ENCODE measurements at places on chromosomes 2 and 18.

DNA sequence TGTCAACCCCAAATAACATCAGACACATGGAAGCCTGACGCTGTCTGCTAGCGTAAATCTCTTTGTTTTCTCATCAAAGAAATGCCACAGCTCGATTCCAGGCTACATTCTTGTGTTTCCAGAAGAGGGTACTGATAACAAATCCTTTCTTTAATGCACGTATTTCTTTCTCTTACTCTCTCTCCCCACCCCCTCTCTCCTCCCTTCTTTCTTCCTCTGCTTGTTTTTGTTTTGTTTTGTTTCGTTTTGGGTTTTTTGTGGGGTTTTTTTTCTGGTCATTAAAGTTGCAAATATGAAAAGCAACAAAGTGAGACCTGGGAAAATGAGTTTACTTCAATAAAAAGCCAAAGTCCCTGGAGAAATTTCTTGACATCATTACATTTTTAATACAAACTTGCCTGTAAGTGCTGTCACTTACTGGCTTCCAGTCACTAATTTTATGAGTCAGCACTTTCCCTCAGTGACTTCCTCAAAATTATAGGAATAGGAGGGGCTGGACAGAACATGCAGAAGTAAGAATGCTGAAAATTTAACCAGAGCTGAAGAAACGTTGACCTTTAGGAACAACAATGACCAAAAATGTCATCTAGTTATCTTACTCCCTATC lies 106.7 kb upstream of the NABP1 start:
- no peak for DNase-seq

- no peak for DNase-seq
Observed at GRCh38 chr18:12751891-12752290, 49.0 kb downstream of the PSMG2 start.

GRCh38 chr2:170375192-170375591 lies 197.2 kb downstream of the MYO3B start:
- DNase-seq: no peak

DNA sequence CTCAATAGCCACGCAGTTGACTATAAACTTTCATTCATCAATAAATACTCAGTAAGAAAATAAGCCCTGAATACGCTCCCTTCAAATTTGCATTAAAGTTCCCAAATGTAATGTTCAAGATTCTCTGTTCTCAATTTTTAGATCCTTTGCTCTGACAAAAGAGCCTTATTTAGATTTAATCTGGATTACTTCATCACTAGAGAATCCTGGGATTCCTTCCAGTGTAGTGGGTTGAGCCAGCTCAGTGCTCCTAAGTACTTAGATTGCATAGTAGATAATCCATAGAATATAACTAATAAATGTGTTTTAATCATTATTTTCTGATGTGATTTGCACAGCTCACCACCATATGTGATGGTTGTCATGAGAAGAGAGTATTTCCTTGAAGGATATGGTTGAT lies 1286.2 kb downstream of the SUCLG1 start:
- no peak for DNase-seq

DNA sequence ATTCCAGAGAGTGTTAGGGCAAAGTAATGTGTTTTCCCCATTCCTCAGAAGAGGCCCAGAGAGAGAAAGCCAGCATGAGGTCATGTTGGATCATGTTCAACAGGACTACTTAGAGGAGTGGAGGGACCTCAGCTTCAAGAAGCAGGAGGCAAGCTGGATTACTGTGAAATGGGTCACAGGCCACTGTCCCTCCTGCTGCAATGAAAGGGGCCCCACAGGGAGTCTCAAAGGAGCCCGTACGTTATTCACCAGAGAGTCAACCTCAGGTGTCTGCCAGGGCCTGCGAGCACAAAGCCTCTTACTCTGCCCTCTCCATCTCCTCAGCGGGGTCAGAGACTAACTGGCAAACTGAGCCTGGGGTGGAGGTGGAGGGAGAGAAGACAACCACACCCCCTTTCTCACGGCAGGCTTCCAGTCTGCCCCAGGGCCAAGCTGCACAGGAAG lies 27.2 kb upstream of the ACYP2 start:
- no peak for DNase-seq

DNA sequence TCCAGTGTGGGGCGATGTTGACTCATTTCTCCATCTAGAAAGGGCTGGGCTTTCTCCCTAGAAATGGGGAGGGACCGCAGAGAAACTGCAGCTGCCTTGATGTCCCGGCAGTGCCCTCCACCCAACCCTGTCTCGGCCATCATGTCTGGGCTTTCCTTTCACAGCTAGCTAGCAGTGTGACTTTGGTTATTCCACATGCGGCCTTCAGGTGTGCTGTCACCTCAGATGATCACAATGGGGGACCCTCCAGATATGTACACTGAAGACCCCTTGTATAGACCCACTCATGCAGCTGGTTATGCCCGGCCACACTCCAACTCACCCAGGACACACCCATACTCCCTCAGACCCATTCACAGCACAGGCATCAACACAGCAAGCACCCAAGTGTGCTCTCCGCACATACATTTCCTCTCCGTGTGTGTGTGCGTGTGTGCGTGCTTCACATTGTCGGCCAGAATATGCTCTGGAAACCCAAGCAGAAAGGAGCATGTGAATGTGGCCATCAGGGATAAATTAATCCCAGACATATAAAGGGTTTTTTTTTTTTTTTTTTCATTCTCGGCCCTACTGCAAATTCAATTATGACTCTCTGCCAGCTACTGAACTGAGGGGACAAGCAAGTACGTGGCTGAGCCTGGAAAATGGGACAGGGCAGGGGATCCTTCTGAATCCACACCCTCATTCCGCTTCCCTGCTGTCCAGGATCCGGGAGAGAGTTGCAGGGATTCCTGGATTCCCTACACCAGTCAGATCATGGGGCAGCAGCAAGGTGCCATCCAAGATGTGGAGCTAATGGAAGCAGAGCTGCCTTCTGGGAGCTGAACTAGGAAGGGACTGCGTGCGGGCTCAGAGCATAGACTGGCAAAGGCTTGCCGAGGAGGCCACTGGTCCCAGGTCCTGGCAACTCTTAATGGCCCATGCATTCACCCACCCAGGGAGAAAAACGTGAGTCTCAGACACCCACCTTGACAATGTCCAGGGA lies 240.2 kb downstream of the DYSF start:
- no peak for DNase-seq

DNA sequence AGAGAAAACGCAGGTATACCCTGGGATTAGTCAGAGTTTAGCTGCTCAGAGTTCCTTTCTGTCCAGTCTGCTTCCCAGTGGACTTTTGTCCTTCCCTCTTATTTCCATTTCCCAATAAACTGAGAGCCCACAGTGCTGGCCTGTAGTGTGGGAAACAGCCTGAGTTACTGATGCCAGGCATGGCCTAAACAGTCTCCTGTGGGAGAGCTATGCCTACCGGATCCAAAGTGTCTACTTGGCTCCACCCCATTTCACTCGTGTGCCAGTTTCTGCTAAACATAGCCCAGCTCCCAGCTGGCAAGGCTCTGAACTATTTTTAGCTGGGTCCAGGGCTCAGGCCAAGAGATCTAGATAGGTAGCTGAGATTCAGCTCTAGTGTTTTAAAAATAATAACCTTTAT lies 15.6 kb upstream of the PPP1CB start:
- DNase-seq: no peak

DNA sequence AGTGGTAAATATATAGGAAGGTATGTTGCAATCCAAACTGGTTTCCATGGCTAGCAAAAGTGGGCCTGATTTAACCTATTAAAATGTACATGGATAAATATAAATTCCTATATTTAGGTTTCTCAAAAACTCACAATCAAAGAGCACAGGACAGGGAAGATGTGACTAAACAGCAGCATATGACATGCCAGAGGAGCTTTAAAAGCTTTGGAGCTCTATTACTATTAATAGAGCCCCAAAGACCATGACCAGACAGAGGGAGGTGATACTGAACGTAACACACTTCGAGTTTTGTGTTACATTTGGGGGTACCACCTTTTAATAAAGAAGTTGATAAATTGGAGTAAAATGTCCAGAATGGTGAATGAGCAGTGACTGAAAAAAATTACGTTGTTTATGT lies 179.5 kb upstream of the SLC14A2 start:
- DNase-seq: no peak

- DNase-seq: peak; percentile 9
Observed at GRCh38 chr2:105961599-105962146, 217.0 kb downstream of the NCK2 start.

DNA sequence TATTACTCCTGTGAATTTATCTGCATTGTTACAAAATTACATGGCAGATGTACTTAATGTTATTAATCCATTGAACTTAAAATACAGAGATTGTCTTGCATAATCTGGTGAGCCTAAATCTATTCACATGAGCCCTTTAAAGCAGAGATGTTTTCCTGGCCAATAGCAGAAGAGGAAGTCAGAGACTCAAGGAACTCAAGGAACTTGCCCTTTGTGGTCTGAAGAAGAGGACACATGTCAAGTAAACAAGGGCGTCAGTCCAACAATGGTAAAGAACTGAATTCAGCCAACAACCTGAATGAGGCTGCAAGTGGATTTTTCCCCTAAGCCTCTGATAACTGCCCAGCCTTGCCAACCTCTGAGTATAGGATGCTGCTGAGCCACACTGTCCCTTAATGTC lies 356.3 kb upstream of the PKDCC start:
- DNase-seq: no peak

- no peak for DNase-seq
Observed at GRCh38 chr2:43950383-43951008, 45.3 kb downstream of the LRPPRC start.

- DNase-seq: no peak
Observed at GRCh38 chr2:127044977-127045661, 61.8 kb downstream of the BIN1 start.

GRCh38 chr2:132837769-132838168 lies 167.8 kb upstream of the LYPD1 start:
- DNase-seq: no peak

- no peak for DNase-seq
Observed at GRCh38 chr2:109260886-109261700, 132.1 kb downstream of the SH3RF3 start.

GRCh38 chr2:228600265-228600664 lies 418.8 kb upstream of the SPHKAP start:
- no peak for DNase-seq

- no peak for DNase-seq
Observed at GRCh38 chr2:70173520-70173919, 17.3 kb downstream of the C2orf42 start.

DNA sequence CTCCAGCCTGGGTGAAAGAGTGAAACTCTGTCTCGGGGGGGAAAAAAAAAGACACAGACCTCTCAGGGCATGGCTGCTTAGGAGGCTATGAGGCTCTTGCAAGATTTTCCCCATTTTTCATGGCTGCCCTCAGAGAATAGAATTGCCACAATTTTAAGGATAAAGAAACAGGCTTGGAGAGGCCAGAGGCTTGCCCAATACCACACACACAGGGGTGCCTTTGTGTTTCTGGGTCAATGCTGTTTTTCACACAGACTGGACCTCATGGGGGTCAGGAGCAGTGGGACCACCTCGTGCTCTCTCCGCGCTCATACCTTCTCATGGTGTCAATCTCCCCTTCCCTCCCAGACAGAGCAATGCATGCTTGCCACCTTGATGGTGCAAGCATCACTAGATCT lies 65.4 kb upstream of the ST3GAL5 start:
- DNase-seq: no peak

GRCh38 chr18:36850527-36851201 lies 21.7 kb downstream of the KIAA1328 start:
- no peak for DNase-seq

DNA sequence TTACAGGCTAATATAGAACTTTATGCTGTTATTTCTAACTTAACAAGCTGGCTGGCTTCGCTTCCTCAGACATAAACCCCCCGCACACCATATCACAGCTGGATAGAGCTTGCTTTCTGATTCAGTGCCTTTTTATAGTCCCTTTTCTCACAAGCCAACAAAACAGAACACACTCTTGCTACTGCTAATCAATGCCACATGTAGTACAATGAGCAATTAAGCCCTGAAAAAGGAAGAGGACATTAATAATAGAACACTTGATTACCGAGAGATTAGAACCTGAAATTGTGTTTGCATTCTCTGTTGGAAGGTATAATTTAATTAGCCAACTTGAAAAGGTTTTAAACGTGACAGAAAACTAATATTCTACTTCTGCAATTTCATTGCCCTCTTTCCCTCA lies 267.7 kb upstream of the CYRIA start:
- no peak for DNase-seq

DNA sequence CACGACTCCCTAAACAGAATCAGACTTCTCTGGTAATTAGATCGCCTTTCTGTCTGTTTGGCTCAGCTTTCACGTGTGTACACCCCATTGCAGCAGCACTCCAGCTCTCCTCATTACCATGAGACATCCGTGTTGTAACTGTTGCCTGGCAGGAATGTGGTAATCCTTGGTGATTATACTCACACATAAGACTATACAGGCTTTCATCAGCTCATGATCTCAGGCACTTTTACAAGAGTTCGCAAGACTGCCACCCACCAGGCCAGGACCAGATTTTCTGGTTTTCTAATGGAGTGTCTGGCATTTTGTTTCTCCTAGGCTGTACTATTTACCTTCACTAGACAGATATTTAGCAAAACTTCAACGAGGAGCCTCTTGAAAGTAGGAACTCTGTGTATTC lies 50.2 kb downstream of the ACVR1 start:
- DNase-seq: no peak

GRCh38 chr2:191213333-191213732 lies 31.9 kb upstream of the MYO1B start:
- no peak for DNase-seq

DNA sequence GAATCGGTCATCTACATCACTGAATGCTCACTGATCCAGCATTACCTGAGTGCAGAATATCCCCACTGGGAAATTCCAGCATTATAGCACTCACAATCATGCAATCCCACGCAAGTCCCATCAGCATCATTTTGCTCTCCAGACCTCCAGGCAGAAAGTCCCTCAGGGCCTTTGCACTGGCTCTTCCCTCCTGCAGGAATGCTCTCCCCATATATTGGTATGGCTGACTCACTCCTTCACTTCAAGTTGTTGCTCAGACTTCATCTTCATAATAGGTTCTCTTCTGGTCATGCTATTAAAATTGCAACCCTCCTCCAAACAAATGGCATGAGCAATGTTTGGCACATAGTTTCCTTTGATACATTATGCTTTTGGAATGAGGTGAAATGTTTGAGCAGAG lies 64.7 kb upstream of the CELF4 start:
- no peak for DNase-seq

- no peak for DNase-seq
Observed at GRCh38 chr2:16755442-16755841, 89.8 kb upstream of the CYRIA start.

GRCh38 chr2:153641046-153641445 lies 162.5 kb upstream of the RPRM start:
- no peak for DNase-seq

DNA sequence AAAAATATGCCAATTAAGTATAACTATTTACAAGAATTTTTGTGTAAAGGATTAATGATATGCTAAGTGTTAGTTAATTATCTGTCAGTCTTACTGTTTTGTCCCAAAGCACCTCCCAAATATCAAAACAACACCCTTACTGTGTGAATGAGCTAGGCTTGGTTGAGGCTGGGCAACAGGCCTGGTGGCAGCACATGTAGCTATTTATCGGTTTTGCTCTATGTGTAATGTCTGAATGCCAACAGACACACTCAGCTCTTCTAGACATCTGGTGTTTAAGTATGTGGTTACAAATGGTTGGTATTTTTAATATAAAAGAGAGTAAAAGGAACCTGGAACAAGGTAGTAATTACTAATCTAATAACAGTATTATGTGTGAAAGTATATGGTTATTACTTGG lies 175.3 kb downstream of the RAB3GAP1 start:
- no peak for DNase-seq

- DNase-seq: no peak
Observed at GRCh38 chr2:45651415-45652089, at the start of gene PRKCE. Gene PRKCE, plus strand, starts transcription at chr2:45651675.

- no peak for DNase-seq
Observed at GRCh38 chr2:141271346-141271745, 859.5 kb downstream of the LRP1B start.

Measured in iPS DF 6.9 (cell line).